ENCODE measurements at places on chromosomes 5 and 9. TPM values are rescaled to one million over a fixed set of nuclear protein-coding genes. Genes with fewer than 3 reads are reported as not detected.

DNA sequence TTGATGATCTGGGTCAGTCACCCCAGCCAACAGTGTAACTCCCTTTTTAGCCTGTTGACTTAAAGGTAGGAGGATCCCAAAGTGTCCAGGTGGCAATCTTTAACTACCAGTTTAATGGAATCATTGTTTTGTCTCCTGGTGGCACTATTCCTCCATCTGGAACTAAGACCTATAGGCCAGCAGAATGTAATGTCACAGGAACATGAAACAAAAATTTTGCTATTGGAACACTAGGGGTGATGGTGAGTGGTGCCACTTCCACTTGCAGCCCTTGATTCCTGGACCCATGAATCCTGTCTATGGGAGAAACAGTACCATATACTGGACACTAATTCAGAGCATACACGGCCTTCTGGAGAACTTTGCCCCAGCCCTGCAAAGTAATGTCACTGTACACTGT lies 219.5 kb upstream of the RASA1 start:
- no peaks in the 10 kb centered on the region for H3K36me3 ChIP-seq
- H3K4me1 ChIP-seq = no peaks in the 10 kb centered on the region
- no peak overlapping the region for H3K4me3 ChIP-seq
- no peak for DNase-seq
- no peak overlapping the region for H3K27ac ChIP-seq

DNA sequence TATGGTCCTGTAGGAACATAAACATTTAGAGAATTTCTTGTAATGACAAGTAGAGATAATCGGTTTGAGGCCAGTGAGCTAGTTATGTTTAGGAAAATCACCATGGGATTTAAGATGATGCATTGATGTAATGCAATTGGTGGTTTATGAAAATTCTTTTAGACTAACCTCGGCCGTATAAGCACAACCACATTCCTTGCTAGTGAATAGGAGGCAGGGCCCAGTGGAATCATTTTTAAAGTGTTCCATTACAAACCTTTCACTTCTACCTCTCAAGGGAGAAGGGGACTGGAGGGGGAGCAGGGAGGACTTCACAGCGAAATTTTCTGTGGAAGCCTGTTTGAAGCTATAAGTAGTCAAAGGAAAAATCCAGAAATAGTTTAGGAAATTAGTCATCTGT lies 71.8 kb upstream of the NFIL3 start:
- peak; percentile 20 for DNase-seq
- H3K27me3 ChIP-seq = no peaks in the 10 kb centered on the region
- no peaks in the 10 kb centered on the region for H3K36me3 ChIP-seq
- H3K27ac ChIP-seq = peak overlapping the region; percentile 61

DNA sequence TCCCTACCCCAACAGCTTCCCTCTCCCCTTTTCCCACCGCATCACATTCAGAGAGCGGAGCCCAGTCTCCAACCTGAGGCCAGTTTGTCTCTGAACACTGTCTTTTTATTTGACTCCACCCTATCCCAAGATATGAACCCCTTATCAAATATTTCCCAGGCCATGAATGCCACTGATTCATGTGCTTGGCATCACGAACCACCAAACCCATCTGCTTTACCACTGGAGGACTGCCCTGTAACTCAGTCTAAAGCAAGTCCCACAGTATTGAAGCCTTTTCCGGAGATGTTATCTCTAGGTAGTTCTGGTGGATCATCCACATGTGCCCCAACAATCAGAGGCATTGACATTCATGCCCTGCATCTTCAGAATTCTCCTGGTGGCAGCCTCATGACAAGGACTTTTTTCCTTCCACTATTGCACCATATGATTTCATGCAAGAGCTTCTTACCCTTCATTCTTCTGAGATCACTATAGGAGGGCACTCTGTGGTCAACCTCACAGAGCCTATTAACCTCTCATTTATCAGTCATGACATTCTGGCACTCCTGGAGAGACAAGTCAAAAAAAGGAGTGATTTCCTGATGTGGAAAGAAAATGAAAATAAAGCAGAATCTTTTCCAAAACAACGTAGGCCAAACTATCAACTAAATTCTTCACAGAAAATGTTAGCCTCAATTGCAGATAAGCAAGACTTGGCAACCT lies 12.3 kb upstream of the SPATA31D4 start:
- H3K4me1 ChIP-seq = no peaks in the 10 kb centered on the region
- H3K27ac ChIP-seq = no peak overlapping the region
- no peak for DNase-seq

DNA sequence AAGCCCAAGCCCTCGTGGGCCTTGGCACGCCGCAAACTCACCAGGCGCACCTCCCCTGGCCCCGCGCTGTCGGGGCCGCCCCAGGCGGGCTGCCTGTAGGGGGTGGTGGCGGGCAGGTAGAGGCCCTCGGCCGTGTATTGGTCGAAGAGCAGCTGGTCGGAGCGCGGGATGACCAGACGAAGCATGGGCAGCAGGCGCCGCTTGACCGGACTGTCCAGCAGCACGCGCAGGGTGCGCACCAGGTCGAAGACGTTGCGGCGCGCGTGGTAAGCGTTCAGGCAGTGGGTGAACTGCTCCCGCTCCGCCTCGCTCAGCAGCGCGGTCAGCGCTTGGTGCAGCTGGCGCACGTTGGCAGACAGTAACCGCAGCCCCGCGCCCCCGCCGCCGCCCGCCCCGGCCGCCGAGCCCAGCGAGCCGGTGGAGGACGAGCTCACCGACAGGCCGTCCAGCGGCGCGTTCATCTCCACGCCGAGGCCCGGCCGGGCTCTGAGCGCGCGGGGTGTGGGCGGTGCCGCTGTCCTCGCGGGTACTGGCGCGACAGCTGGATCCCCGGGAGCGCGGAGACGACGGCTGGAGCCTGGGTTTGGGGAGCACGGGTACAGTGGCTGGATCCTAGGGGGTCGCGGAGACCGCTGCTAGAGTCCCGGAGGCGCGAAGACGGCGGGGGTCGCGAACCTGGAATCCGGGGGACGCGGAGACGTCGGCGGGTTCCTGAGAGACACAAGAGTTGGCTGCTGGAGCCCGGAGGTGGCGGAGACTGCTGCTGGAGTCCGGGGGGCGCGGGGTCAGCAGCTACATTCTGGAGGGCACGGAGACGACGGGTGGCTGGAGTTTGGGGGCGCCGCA lies 709 bp downstream of the WHRN start:
- peaks cover 18% of the 10 kb centered on the region for H3K27me3 ChIP-seq
- peak overlapping the region; percentile 20 for H3K27ac ChIP-seq
- peaks cover 18% of the 10 kb centered on the region for H3K4me1 ChIP-seq
- no peaks in the 10 kb centered on the region for H3K36me3 ChIP-seq
- peak; percentile 69 for DNase-seq

GRCh38 chr9:94479757-94480156 lies 75.1 kb upstream of the PCAT7 start:
- no peaks in the 10 kb centered on the region for H3K27me3 ChIP-seq
- H3K27ac ChIP-seq = no peak overlapping the region
- H3K4me3 ChIP-seq = no peak overlapping the region
- DNase-seq = no peak

- DNase-seq = no peak
- no peaks in the 10 kb centered on the region for H3K36me3 ChIP-seq
- H3K27ac ChIP-seq = no peak overlapping the region
These were observed 164.5 kb upstream of the PHYKPL start for GRCh38 chr5:178396796-178397720.

DNA sequence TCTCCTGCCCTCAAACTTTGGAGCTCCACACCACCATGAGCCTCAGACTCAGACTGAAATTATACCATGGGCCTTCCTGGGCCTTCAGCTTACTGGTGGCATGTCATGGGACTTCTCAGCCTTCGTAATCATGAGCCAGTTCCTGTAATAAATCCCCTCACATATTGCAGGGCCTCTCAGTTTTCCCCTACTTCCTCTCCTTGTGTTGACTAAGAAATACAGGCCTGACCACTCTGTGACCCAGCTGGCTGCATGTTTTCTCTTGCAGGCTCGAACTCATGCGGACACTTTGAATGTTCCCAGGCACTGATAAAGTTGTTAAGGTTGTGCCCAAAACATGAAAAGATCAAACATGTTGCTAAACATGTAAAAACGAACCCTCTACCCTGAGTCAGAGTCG lies 26.2 kb upstream of the SHC3 start:
- no peak for DNase-seq
- H3K27me3 ChIP-seq = peaks cover 2% of the 10 kb centered on the region
- H3K4me1 ChIP-seq = no peaks in the 10 kb centered on the region
- no peaks in the 10 kb centered on the region for H3K36me3 ChIP-seq

- H3K4me1 ChIP-seq = peaks cover 32% of the 10 kb centered on the region
- DNase-seq = no peak
- H3K36me3 ChIP-seq = no peaks in the 10 kb centered on the region
These were observed 91.3 kb upstream of the LRRTM2 start for GRCh38 chr5:138966236-138966985.

- H3K4me3 ChIP-seq = no peak overlapping the region
- H3K27ac ChIP-seq = no peak overlapping the region
- no peak for DNase-seq
- H3K4me1 ChIP-seq = no peaks in the 10 kb centered on the region
- no peaks in the 10 kb centered on the region for H3K36me3 ChIP-seq
These were observed 723.3 kb upstream of the GRAMD2B start for GRCh38 chr5:125699860-125700259.

DNA sequence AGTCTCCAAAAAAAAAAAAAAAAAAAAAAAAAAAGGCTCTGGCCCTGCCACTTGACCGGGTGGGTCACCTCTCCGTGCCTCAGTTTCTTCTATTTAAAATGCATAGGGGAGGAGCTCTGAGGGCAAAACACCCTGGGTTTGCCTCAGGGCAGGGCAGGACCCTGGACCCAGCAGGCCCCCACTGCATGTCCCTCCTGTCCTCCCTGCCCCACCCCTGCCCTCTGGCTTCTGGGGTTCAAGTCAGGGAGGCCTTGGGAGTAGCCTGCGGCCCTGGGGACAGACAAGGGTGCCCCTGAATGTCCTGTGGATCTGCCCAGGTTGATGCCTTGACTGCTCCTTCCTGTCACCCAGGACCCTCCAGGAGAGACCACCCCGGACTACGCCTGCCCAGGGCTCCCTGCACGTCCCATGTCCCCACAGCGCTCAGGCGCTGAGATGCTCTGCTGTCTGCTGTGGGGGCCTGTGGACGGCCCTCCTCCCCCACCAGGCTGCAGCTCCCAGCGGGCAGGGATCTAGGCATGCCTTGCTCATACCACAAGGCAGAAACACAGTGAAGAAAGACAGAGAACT lies 35.4 kb downstream of the ADAMTS2 start:
- no peaks in the 10 kb centered on the region for H3K27me3 ChIP-seq
- H3K27ac ChIP-seq = no peak overlapping the region
- H3K4me3 ChIP-seq = no peak overlapping the region
- no peaks in the 10 kb centered on the region for H3K36me3 ChIP-seq
- H3K4me1 ChIP-seq = peaks cover 3% of the 10 kb centered on the region

DNA sequence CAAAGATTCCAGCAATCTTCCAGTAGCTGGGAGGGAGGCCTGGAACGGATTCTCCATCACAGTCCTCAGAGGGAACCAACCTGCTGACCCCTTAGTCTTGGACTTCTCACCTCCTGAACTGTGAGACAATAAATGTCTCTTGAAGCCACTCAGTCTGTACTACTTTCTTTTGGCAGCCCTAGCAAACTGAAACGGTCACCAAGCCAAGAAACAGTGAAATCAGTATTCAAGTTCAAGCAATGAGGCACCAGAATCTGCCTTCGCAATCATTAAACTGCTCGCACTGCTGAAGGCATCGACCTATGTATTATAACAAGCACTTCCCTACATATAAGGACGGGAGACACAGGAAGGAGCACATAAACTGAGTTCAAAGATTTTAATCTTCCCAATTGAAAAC lies 120.6 kb upstream of the PUM3 start:
- H3K27me3 ChIP-seq = no peaks in the 10 kb centered on the region
- H3K27ac ChIP-seq = no peak overlapping the region

- peak overlapping the region; percentile 33 for H3K4me3 ChIP-seq
- no peak overlapping the region for H3K27ac ChIP-seq
- H3K27me3 ChIP-seq = peaks cover 80% of the 10 kb centered on the region
- no peaks in the 10 kb centered on the region for H3K36me3 ChIP-seq
- no peaks in the 10 kb centered on the region for H3K4me1 ChIP-seq
- DNase-seq = no peak
These were observed 76.0 kb upstream of the TBCA start for GRCh38 chr5:77852068-77852513.

DNA sequence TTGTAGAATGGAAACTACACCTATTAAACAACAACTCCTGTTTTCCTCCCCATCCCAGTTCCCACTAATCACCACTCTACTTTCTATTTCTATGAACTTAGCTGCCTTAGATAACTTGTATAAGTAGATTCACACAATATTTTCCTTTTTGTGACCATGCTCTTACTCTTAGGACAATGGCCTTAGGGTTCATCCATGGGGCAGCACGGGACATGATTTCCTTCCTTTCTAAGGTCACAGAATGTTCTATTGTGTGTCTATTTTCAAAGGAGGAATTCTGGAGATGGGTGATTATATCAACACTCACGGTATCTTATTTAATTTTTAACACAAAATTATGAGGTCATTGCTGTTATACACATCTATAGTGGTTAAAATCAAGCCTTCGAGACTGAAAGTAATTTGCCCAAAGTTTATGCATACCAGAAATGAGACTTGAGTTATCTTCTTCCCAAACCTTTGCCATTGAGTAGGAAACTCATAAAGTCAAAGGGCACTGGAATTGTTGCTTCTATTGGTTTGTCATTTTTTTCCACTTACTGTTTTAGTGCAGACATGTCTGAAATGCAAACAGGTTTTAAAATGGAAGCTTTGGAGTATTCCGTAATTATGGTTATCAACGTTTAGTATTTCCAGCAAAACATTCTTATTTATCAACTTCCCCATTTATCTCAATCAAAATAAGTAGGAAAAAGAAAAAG lies 23.6 kb downstream of the CTSL start:
- no peak for DNase-seq
- H3K27ac ChIP-seq = no peak overlapping the region
- no peaks in the 10 kb centered on the region for H3K36me3 ChIP-seq
- H3K4me3 ChIP-seq = no peak overlapping the region
- peaks cover 4% of the 10 kb centered on the region for H3K27me3 ChIP-seq

DNA sequence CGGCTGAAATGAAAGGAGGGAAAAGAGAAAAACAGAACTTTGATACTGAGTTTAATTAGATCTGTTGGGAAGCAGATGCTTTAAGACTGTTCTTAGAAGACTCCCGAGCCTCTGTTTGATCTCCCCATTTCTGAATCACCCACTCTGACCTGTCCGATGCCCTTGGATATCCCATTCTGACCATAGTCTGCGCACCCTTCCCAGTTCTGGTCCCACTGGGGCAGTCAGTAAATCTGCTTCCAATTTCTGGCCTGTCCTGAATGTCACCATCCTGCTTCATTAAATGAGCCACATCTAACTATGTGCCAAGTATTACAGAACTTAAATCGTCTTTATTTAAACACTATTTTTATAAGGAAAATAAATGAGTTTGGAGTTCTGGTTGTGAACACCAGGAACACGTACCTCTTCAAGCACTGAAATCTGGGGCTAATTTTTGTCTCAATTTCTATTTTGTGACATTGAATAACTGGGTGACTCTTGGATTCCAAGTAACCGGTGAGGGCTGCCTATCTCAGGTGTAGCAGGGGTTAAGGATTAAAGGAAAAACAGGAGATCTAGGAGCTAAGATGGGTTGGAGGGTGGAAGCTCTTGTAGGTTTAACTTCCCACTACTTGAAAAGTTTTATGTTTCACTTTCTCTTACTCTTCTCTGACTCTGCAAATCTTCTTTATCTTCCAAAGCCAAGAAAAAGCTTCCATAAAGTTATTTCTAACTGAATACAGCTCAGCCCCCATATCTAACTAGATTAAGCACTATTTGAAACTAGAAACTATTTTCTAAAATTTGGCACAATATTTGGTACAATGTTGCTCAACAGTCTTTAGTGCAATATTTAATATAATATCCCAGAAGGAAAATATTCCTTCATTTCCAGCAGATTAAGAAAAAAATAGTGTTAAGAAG lies 40.1 kb downstream of the ALDH1A1 start:
- H3K36me3 ChIP-seq = peaks cover 25% of the 10 kb centered on the region
- H3K4me3 ChIP-seq = no peak overlapping the region
- DNase-seq = no peak
- H3K4me1 ChIP-seq = no peaks in the 10 kb centered on the region

The FLT4 gene
- 10.2 TPM for polyA plus RNA-seq

The AIF1L gene
- 7.5 TPM for polyA plus RNA-seq

The TGFBI gene
- 99.6 TPM for polyA plus RNA-seq

The SNCB gene
- 0.39 TPM for polyA plus RNA-seq

Data from large intestine (tissue), 12 donors.